Upper lobe of right lung (tissue), 1 donor: ENCODE measurements at places on chromosomes 1 and 21.

DNA sequence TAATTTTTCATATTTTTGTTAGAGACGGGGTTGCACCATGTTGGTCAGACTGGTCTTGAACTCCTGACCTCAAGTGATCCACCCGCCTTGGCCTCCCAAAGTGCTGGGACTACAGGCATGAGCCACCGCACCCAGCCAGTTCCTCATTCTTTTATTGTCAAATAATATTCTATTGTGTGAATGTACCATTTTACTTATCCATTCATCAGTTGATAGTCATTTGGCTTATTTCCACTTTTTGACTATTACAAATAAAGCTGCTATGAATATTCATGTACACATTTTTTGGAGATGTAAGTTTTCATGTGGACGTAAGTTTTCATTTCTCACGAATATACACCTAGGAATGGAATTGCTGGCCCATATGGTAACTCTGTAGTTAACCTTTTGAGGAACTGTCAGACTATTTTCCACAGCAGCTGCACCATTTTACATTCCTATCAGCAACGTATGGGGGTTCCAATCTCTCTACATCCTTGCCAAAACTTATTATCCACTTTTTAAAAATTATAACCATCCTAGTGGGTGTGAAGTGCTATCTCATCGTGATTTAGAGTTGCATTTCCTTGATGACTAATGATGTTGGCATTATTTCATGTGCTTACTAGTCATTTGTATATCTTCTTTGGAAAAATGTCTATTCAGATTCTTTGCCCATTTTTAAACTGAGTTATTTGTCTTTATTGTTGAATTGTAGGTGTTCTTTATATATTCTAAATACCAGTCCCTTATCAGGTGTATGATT, 12.7 kb downstream of the PACC1 start:
- DNase-seq = no peak

GRCh38 chr1:96416111-96416595, 305.4 kb upstream of the PTBP2 start:
- DNase-seq = no peak

DNA sequence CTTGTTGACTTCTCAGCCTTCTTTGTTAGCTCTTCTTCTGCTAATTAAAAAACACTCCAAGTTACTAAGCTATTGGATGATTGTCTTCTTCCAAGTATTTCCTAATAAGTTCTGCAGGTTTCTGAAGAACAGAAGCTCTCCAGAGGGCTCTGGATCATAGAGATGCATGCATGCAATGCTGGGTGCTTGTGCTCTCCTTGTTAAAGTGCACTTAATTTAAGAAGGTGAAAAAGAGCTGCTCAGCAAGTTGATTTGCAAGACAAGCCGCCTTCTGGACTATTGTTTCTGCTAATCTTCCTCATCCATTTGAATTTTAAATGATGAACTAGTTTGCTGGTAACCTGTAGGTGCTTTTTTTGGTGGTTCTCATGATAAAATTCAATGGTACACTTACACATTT, 16.1 kb downstream of the RRP15 start:
- DNase-seq = no peak

DNA sequence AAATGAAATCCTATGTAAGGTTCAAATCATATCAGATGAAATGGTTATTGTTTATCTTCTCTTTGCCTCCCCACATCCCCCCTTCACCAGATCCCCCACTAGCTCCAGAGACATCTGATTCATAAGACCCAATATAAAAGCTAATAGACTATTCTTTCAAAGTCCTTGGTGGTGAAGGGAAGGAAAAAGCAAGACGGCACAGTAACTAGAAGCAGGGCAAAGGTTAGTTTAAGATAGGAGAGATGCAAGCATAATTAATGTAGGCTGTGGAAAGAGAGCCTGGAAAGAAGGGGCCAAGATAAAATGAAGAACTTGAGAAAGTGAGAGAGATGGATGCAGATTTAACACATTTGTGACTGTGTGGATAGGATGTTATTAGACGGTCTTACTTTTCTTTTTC, 33.8 kb downstream of the BTG3 start:
- DNase-seq = no peak

DNA sequence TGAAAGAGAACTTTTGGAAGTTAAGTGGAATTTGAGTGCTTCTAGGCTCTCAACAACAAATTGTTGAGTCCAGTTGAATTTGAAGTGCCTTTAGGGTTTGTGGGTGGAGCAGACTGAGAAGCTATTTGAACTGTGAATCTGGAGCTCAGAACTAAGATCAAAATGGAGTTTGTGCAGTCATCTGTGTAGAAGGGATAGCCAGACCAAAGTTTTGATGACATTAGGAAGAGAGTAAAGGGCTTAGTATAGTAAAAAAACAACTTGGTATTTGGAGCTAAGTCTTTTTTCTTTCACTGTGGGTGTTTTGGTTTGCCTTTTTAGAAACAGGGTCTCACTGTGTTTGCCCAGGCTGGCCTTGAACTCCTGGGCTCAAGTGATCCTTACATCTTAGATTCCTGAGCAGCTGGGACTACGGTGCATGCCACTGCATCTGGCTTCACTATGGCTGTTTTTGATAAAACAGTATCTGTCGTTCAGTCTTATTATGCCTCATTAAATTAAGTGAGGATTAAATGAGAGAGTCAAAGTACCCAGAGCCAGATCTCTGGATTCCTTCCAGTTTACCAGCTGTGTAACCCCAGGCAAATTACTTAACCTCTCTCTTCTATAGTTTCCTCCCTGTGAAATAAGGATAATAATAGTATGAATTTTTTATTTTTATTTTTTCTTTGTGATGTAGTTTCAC, 20.0 kb downstream of the HDAC1 start:
- no peak for DNase-seq

- no peak for DNase-seq
These were observed 4.7 kb downstream of the TGFBR3 start for GRCh38 chr1:91881280-91881679.

- no peak for DNase-seq
These were observed 34.1 kb downstream of the EXTL2 start for GRCh38 chr1:100860397-100860991.

- peak; percentile 61 for DNase-seq
These were observed 486 bp upstream of the KCNA3 start for GRCh38 chr1:110675060-110675791.

DNA sequence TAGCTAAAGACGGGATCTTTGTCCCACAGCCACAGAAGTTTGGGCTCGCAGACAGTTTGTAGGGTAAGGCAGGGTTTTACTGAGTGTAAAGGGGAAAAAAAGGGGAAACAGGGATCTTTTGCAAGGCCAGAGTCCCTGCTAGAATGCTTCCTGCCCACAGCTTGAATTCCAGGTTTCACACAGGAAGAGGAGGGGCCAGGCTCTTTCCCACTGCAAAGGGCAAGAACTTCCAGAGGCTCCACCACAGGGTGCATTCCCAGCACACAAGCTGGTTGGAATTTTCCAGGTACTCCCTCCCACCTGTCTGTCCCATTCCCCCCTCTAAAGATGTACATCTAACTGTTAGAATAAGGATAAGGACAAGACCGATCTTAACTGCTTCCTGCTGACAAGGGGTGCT, 1126.9 kb downstream of the KCNT2 start:
- no peak for DNase-seq

DNA sequence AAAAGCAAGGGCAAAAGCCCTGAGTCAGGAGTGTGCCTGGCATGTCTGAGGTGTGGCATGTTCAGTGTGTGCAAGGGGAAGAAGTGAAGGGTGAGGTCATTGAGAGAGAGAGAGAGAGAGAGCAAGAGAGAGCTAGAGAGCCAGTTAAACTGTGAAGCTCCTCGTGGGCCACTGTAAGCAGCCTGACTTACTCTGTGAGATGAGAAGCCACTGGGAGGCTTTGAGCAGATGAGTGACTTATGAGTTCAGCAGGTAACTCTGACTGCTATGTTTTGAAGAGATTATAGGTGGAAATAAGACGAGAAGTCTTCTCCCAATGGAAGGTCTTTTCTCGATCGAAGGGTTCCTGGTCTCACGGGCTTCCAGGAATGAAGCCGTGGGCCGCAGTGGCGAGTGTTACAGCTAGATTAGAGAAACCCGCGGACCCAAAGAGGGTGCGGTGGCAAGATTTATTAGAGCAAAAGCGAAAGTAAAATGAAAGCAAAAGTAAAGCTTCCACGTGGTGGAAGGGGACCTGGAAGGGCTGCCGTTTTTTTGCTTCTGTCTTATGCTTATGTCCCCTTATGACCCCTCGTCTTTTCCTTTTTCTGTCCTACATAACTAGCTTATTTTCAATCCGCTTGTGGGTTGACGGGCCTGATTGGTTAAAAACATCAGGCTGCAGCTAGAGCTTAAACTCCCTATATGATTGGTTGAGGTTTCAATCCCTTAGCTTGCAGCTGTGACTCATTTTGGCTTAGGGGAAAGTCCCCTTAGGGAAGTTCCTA, 323.1 kb upstream of the FAM78B start:
- peak; percentile 62 for DNase-seq

DNA sequence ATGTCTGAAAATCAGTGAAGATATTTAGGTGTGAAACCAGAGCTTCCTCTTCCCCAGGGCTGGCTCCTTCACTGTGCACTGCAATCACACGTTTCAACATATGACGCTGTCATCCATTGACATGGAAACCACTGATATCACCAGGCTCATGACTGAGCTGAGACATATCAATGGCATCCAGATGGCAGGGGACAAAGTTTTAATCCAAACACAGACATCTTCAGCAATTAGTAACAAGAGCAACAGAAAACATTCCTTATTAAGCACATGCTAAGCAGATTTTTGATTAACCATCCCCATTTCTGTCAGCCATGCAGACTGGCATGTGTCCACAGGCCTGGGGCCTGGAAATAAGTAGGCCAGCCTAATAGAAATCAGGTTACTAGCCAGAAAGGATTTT, 108.0 kb upstream of the ADAR start:
- no peak for DNase-seq

DNA sequence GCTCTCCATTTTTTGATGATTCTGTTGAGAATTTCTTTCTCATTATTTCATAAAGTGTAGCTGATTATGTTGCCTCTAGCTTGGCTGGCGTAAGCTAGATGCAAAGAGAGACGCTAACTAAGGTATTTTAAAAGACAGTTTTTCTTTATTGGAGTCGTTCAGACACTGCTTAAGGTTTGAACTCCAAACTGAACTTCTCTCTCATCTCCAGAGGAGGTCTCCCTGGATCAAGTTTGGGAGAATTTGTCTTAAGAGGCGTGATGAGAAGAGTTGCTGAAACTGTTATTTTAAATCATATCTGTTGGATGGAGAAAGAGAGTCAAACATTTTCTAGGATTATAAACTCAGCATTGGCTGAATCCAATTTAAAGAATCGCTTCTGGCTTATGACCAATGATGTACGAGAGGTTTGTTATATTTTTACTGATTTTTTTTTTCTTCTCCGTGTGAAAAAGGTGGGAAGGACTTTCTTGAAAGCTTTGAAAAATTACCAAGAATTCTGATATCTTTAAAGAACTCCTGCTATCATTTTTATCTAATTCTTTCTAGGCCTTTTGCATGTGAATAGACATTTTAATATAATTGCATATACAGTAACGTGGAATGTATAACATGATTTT, 34.0 kb downstream of the MAP3K7CL start:
- no peak for DNase-seq

GRCh38 chr1:156773607-156774006, 6.3 kb downstream of the PRCC start:
- DNase-seq = no peak

DNA sequence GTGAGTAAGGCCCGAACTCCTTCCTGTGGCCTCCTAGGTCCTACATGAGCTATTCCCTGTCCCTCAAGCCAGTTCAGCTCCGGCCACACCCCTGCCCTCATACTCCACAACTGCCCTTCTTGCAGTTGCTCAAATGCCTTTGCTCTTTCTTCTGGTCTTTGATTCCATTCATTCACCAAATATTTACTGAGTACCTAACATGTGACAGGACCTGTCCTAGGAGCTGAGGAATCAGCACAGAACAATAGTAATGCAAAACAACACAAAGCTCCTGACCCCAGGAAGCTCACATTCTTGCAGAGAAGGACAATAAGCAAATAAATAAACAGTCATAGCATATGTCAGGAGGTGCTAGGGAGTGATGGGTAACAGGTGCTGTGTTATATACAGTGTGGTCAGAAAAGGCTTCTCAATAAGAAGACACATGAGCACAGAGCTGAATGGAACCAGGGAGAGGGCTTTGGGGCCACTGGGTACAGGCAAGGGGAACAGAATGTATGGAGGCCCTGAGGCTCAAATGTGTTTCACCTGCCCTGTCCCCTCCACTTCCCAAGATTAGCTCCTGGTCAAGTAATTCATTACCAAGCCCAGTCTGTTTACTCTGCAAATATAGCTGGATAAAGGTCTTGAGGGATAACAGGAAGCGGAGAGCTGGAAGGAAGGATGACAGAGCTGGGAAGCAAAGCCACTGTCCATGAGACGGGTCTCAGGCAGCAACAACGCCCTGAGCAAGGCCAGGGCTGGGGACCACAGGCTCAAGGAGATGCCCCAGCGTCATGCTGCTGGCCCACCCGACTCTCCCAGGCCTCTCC, 145.1 kb downstream of the CSMD2 start:
- no peak for DNase-seq

DNA sequence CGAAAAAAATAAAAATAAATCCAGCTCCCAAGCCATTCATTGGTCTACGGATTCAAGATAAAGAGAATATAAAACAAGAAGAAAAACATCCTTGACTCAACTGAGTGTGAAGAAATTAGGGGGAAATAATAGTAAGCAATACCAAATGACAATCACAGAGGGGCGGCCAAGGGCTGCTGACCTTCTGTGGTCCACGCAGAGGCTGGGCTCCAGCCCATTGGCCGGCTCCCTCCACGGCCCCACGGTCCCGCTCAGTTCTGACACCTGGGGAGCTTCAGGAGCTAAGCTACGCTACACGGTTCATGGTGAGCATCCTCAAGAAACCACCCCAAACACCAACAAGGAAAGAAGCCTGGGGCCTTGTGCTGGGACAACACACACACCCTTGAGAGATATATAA, 400 bp upstream of the KRTAP10-12 start:
- no peak for DNase-seq

GRCh38 chr1:17686258-17686657, 68.9 kb upstream of the ACTL8 start:
- no peak for DNase-seq

- no peak for DNase-seq
These were observed 559.5 kb upstream of the PKN2 start for GRCh38 chr1:88124614-88125013.

- DNase-seq = no peak
These were observed 13.0 kb upstream of the PEAR1 start for GRCh38 chr1:156880473-156880872.

GRCh38 chr1:176996456-176997090, 167.9 kb downstream of the ASTN1 start:
- no peak for DNase-seq

DNA sequence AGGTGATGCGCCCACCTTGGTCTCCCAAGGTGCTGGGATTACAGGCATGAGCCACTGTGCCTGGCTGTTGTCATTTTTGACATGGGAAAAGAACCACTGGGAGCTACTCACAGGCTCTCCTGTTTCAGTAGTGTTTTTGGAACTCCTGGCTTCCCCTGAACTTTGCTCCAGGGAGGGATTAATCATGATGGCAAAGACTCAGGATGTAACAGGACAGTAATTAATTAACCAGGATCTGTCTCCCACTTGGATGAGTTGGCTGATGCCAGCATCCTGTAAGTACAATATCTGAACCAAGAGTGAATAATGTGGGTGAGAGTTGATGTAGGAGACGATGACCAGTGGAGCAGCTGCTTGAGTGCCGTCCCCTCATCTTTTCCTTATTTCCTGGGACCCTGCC, 4.9 kb downstream of the SFT2D2 start:
- no peak for DNase-seq

GRCh38 chr1:153547560-153548551, 1.2 kb downstream of the S100A3 start:
- peak; percentile 18 for DNase-seq
